ENCODE measurements at places on chromosomes 16 and 17.

GRCh38 chr17:10349403-10349802 is 23.4 kb downstream of the MYH13 start:
- peak; percentile 26 for DNase-seq

- peak; percentile 93 for DNase-seq
Observed at GRCh38 chr16:66925322-66925840, at the start of gene RRAD. RRAD (minus strand) TSS chr16:66925535; CDS start chr16:66925179, 356 bp downstream.

DNA sequence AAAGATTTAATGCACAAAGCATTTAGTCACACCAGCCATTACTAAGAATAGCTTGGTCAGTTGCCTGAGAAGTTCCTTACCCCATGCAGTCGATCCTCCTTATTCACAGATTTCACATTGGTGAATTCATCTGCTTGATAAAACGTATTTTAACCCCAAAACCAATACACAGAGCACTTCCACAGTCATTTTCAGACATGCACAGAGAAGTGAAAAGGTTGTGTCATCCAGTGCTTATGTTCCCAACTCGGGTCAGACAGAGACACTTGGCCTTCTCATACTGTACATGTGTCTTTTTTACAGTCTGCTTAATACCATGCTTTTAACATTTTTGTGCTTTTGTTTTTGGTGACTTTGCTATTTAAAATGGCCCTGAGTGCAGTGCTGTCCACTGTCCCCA is 219.7 kb downstream of the SPECC1 start:
- DNase-seq: no peak

DNA sequence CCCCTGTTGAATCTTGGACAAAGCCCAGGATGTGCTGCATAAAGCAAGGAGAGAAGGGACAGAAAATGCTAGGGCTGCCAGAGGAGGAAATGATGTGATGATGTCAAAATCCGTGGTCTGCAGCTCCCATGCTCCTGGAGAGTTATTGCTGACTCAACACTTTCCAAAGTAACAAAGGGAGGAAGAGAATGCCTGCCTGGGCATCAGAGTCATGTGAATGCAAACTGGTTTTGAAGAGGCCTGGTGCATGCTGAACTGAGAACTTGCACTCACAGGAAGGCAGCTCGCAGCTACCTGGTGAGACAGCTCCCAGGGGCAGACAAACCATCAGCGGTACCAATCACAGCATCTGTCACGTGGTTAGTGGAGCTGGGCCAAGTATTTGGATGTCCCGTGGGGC is 2.8 kb downstream of the MARVELD3 start:
- no peak for DNase-seq

DNA sequence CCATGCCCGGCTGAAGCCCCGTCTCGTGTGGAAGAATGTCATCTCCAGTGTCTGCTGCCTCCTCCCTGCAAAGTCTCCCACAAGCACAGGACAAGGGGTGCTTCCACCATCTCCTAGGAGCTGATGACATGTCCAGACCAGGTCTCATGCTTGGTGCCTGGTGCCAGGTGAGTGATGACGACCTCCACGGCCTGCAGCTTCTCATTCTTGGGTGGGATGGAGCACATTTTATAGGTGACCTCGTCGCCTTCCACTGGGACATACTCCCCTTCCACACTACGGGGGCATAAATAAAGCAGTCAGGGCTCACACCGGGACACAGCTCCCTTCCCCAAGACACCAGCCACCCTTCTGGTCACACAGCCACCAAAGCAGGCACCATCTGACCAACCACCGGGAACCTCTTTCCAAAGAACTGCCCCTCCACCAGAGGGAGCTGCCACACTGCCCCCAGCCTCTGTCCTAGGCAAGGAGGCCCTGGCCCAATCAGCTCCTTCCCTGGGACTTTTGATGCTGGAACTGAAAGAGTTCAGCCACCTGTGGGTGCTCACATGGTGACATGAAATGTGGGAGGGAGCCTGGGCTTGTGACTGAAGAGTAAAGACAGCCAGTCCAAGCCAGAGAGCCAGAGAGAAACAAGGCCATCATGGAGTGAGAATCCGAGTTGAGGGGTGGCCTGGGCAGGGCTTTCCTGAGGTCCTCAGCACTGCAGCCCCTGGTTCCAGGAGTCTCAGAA is 13.6 kb downstream of the CARHSP1 start:
- DNase-seq: no peak

DNA sequence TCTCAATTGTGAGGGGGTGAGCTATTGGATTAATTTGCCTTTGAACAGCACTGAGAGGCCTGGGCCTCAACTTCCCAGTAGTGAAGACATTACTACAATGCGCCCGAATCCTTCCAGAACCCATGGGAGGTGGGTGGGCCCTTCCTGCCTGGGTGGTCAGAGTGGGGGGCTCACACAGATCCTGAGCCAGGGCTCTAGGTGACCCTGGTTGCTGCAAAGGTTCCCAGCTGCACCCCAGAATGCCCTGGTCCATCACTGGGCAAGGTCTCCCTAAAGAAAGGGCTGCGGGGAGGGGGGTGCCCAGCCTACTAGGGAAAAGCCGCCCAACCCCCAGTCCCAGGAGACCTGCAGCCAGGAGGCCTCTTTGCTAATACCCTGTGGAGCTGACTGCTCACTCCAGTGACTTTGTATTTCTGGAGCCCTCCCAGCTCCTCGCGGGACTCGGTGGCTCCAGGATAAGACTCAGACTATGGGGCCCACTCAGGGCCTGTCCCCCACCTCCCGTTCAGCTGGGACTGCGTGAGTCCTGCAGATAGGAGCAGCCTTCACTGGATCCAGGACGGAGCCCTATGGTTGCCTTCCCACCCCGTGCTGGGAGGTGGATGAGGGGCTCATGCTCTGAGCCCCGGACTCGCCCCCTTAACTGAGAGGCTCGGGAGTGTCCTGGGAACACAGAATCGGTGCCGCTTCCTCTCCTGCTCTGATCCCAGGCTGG is 40.2 kb downstream of the SLC7A5 start:
- no peak for DNase-seq

DNA sequence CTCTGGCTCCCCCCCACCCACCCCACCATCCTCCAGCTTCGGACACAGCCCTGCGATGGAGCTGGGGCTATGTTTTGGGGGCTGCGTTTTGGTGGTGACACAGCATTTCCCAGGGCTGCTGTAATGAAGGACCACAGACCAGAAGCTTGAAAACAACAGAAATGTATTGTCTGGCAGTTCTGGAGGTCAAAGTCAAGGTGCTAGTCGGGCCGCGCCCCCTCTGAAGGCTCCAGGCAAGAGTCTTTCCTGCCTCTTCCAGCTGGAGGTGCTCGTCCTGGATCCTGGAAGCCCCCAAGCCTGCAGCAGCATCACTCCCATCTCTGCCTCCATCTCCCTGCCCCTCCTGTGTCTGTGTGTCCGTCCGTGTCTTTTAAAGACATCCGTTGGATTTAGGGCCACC is 50.8 kb downstream of the TBC1D16 start:
- DNase-seq: no peak

- no peak for DNase-seq
Observed at GRCh38 chr16:2478279-2478678, 3.4 kb downstream of the TBC1D24 start.

- no peak for DNase-seq
Observed at GRCh38 chr17:79534111-79534510, 76.7 kb downstream of the RBFOX3 start.

Data from ACHN (cell line).